GM23338 (cell line): ENCODE measurements at places on chromosomes 16 and 17.

DNA sequence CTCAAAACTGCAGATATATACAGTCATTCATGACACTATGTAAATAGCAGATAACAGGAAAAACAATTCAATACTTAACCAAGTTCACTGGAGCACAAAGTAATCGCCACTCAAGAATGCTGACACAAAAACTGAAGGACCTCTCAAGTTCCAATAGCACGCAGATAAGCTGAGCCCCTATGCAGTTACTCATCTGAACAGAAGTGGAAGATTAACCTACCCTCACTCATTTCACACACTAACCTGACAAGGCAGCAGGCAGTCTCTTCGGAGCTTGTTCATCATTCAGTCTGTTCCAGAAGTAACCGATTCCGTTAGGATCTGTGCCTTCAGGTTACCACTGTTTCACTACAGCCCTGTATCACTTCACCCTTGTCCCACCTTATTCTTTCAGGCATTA lies 6.0 kb downstream of the HELZ start:
- DNase-seq: no peak

DNA sequence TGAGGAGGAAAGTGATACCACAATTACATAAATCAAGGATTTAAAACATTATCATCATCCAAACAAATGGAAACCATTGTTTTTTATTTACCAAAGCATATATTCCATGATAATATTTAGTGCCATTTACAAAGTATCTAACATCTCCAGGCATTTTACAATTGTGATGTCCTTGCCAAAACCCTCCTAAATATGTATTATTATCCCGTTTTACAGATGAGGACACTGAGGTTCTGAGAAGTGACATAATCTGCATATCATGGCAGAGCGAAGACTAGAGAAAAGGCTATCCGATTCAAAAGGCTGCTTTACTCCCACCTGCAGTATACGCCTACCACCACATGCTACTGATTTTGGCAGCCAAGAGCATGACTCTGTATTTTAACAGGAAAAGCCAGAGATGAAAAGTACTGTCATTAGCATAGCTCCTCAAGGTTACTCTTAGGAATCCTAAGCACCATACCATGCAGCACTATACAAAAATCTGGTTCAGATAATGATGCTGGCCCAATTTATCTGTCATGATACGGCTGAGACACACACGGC lies 301.4 kb downstream of the CA10 start:
- DNase-seq: peak; percentile 69

- DNase-seq: no peak
Observed at GRCh38 chr17:17504341-17505140, 8.3 kb upstream of the RASD1 start.

GRCh38 chr16:51994597-51994996 lies 552.3 kb downstream of the TOX3 start:
- DNase-seq: no peak

- DNase-seq: no peak
Observed at GRCh38 chr17:7080456-7081041, 498 bp upstream of the CLEC10A start.

GRCh38 chr16:81410643-81411293 lies 33.8 kb upstream of the CMIP start:
- peak; percentile 57 for DNase-seq

DNA sequence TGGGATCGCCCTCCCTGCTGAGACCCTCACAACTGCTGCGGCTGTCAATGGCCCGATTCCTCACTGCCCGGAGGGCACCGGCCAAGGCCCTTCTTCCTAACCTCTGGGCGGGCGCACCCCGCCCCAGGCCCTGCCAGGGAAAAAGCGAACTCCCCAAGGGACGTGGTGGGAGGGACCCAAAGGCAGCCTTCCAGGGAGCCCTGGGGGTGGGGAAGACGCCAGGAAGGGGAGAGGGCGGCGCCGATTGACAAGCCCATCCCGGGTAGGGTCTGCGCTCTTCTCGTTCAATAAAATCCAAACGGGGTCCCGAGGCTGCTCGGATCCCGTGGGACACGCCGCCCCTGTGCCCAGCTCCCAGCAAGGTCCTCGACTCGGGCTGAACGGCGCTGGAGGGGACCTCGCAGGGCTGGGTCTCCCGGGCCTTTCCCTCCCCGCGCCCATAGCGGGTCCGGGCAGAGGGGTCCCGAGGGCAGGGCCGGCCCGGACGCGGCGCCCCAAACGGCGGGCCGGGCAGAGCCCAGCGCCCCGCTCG lies 416 bp downstream of the KIFC3 start:
- peak; percentile 56 for DNase-seq

- no peak for DNase-seq
Observed at GRCh38 chr17:42866631-42867575, 15.9 kb downstream of the AOC3 start.

GRCh38 chr17:82348866-82349265 lies 10.2 kb upstream of the TEX19 start:
- DNase-seq: no peak

DNA sequence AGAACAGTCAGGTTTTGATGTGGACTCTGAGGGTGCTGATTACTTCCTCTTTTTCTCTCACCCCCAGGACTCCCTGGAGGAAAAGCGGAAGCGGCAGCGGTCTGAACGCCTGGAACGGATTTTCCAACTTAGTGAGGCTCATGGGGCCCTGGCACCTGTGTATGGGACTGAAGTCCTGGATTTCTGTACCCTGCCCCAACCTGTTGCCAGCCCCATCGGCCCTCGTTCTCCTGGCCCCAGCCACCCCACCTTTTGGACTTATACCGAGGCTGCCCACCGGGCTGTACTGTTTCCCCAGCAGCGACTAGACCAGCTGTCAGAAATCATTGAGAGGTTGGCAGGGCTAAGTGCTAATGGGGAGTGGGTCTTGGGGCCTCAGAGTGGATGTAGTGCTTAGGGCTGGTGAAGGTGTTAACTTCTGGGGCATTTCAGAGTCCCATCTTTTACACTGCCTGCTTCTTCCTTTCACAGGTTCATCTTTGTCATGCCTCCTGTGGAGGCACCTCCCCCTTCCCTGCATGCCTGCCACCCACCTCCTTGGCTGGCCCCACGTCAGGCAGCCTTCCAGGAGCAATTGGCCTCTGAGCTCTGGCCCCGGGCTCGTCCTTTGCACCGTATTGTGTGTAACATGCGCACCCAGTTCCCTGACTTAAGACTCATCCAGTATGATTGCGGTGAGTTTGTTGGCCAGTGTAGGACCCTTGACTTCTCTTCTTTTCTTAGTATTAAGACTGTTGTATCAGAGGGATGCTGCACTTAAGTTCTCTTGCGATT lies 19.1 kb upstream of the PHKG2 start:
- DNase-seq: peak; percentile 12

GRCh38 chr16:87740441-87740840 lies 25.3 kb downstream of the KLHDC4 start:
- DNase-seq: no peak

- DNase-seq: no peak
Observed at GRCh38 chr17:40171750-40172149, 5.5 kb upstream of the RAPGEFL1 start.

DNA sequence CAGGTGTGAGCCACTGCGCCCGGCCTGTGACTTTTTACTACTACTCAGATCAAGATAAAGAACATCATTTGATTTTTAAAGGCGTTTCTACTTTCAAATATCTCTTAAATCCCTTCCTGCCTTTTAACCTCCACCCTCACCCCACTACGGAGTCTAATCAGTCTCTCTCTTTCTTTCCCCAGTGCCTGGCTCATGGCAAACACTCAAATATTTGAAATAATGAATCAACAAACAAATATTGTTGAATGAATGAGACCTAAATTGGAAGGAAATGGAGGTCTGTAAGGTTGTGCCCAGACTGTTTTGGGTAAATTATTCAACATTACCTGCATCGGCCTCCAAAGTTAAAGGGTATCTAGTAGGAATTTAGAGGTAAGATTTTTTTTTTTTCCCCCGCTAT lies 14.7 kb downstream of the COPZ2 start:
- no peak for DNase-seq

GRCh38 chr16:73730481-73731090 lies 566.0 kb upstream of the PSMD7 start:
- DNase-seq: no peak

- DNase-seq: no peak
Observed at GRCh38 chr16:11384956-11385586, 39.8 kb downstream of the RMI2 start.

- no peak for DNase-seq
Observed at GRCh38 chr17:77085926-77086432, 54.8 kb upstream of the SEC14L1 start.

GRCh38 chr17:41529491-41529915 lies 1.4 kb upstream of the KRT19 start:
- no peak for DNase-seq

GRCh38 chr17:17064322-17064721 lies 22.1 kb downstream of the MPRIP start:
- DNase-seq: no peak

DNA sequence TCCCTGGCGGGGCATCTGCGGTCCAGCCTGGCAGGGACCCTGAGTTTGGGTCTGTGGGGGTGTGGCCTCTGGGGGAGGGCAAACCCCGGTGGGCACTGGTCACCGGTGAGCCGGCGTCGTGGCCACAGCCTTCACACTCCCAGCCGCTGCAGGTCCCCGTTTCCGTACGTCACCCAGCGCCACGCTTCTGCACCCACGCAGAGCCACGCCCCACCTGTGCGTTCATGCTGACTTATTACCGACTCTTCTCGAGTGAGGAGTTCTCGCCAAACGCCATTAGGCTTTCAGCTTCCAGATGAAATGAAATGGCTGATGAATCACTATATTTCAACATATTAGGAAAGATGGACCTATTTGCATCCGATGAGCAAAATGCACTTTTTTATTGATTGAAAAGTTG lies 8.8 kb upstream of the SSTR5 start:
- DNase-seq: no peak

GRCh38 chr17:72545766-72546165 lies 424.9 kb downstream of the SOX9 start:
- DNase-seq: no peak

GRCh38 chr16:62137996-62138395 lies 101.8 kb upstream of the CDH8 start:
- DNase-seq: no peak

- no peak for DNase-seq
Observed at GRCh38 chr17:57410169-57410568, 153.8 kb downstream of the MSI2 start.

DNA sequence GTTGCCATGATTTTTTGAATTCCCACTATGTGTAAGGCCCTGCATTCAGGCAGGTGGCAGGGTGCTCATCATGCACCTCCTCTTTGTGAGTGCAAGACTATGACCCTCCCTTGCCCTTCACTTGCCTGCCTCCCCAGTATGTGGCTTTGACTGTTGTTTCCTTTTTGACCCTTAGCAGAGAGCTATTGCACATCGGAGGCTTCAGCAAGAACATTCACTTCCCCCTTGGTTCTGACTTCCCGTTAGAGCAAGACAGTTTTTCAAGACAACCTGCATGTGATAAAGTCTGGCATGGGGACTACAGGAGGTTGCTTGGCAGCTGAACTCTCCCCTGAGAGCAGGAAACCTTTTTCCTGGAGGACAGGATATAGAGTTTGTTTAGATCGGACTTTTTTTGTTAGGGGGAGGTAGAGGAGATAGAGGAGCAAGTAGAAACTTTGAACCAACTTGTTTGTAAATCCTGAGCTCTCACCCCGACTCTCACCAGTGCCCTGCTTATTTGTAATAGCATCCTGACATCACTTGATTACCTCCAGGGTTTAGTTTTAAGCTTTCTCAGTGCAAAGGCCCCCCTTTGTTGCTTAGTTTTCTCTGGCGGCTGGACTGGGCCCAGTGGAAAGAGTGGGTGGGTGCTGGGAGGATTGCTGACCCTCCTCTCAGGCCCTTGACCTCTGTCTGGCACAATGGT lies 34.3 kb downstream of the LIMD2 start:
- DNase-seq: no peak

DNA sequence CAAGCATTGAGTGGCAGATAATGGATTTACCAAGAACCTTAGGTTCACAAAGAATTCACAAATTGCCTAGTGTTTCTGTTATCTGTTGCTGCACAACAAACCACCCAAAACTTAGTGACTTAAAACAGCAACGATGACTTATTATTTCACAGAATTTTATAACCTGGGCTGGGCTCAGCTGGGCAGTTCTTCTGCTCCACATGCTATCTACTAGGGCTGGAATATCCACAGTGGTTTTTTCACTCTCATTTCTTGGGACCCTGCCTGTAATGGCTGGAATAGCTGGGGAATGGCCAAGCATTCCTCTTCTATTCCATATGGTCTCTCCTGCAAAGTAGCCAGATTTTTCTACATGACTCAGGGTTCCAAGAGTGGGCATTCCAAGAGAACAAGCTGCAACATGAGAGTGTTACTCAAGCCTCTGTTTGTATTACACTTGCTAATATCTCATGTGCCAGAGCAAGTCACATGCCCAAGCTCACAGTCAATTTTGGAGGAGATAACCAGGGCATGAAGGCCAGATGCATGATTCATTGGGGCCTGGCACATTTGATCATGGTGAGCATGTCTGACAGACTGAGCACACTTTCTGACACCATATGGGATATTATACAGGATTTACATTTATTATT lies 4.9 kb upstream of the PSMD7 start:
- no peak for DNase-seq

DNA sequence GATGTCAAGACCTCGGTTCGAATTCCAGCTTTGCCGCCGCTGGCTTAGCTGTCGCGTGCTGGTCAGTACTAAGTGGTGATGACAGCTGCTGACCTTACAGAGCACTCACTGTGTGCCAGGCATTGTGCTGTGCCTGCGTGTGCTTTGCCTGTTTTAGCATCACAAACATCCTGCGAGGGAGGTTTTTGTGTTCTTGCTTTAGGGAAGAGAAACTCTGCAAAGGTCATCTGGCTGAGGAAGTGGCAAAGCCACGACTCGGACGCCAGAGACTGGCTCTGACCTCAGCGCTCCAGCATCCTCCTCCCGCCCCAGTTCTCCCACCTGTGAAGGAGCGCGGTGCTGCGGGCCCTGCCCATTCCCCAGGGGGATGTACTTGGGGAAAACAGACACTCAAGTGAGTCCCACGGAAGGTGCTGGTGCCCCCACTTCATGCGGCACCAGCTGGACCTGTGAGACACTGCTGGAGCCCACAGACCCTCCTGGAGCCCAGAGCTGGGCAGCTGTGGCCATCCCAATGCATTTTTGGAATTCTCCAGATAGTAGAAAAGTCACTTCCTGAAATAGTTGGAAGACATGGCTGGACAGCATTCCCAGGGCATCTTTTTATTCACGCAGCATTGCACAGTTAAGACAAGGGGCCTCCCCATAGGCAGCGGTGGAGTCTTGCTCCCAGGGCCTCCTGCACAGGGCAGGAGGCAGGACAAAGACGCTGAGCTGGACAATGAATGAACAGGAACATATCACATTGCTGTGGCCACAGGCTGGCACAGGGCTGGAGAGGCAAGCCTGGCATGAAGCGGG lies 20.0 kb upstream of the HERPUD1 start:
- no peak for DNase-seq

GRCh38 chr17:56319531-56319930 lies 166.3 kb downstream of the ANKFN1 start:
- peak; percentile 79 for DNase-seq

DNA sequence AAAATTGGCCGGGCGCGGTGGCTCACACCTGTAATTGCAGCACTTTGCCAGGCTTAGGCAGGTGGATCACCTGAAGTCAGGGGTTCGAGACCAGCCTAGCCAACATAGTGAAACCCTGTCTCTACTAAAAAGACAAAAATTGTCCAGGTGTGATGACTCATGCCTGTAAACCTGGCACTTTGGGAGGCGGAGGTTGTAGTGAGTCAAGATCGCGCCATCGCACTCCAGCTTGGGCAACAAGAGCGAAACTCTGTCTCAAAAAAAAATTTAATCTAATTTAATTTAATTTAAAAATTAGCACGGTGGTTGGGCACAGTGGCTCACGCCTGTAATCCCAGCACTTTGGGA lies 1.6 kb upstream of the HBQ1 start:
- DNase-seq: no peak
